ENCODE measurements at places on chromosomes 3 and 15.

DNA sequence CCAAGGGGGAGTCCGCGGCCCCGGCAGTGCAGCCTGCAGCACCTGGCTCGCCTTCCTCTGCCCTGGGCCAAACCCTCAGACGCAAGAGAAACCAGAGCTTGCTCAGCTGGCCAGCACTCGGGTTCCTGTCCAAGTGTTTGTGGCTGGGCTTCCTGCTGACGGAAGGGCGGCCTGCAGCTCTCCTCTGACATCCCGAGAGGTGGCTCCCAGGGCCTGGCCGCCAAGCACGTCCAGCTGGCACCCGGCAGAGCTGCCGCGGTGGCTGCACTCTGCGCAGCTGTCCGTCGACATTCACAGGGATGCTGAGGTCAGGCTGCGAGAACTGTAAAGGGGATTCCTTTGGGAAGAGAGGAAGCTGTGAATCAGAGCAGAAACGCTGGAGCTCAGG, 85.6 kb downstream of the CPN2 start:
- DNase-seq, result no peak

- no peak for DNase-seq
Observed at GRCh38 chr15:70799667-70800450, 36.5 kb upstream of the UACA start.

GRCh38 chr3:56742887-56743286, 58.9 kb downstream of the ARHGEF3 start:
- DNase-seq, result no peak

- DNase-seq, result no peak
Observed at GRCh38 chr3:172119266-172119969, 80.0 kb downstream of the FNDC3B start.

DNA sequence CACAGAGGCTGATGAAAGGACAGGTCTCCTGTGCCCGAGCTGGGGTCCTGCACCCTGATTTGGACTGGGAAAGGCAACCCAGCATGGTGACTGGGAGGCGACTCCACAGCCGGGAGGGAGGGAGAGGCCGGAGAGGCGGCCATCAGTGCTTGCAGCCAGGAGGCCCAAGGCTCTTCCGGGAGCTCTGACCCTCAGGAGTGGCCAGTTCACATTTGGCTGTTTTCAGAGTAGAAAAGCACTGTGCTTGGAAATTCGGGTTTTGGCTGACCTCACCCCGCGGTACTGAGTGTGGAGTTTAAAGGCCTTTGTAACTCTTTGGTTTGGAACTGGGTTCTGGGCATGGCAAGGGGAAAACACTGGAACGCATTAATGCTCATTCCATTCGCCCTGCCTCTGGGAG, 31.9 kb downstream of the SMAD6 start:
- no peak for DNase-seq

GRCh38 chr3:41430886-41431285, 231.6 kb downstream of the CTNNB1 start:
- DNase-seq, result no peak

DNA sequence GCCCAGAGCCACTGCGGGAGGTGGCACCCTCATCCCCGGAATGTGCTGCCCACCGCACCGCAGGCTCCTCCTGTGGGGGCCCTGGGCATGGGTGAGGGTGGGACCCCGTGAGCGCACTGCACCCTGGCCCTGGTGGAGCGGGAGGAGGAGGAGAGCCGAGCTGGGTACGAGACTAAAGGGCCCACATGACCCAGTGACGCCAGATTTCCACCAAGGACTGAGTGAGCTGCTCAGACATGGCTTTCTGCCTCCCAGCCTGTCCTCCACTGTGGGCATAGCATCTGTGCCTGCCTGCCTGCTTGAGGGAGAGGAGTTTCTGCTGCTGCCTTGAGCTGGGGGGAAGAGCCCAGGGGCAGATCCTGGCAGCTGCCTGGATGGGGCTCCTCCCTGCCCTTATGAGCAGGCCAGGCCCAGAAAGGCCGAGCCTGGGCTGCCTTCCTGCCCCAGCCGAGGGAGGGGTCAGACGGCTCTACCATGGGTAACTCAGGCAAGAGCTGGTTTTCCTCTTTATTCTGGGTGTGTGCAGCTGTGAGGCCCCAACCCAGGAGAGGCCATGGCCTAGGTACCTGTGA, 88.4 kb downstream of the VGLL4 start:
- no peak for DNase-seq

DNA sequence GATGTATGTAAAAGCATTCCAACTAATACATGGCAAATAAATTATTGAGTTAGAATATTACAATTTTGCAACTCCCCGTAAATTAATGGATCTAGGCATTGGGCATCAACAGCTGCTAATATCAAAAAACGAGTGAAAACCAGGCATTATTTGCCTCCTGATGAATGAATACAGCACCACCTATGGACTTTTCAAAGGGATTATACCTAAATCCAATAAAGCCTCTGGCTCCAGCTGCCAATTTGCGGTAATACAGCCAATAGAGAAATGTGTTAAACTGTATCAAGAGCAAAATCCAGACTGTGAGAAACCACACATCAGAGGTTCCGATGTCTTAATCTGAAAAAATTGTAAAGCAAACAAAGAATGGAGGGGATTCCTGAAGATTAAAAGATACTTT, 16.3 kb upstream of the A4GNT start:
- DNase-seq, result no peak

DNA sequence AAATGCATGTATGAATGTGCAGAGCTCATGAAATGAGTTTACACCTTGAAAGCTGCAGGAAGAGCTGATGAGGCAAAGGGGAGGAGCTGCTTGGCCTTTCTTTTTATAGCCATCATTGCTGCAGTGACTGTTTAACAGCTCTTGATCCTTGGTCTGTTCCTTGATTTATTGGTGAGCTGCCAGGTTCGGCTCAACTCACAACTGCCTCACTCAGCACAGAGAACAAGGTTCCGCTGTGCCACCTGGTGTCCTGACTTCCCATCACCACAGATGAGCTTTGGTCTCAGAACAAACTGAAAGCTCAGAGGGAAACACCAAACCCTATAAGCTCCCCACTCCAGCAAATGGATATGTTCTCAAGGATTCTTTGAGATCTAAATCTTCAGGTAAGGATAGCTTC, 626.1 kb downstream of the MAGI1 start:
- DNase-seq, result no peak

DNA sequence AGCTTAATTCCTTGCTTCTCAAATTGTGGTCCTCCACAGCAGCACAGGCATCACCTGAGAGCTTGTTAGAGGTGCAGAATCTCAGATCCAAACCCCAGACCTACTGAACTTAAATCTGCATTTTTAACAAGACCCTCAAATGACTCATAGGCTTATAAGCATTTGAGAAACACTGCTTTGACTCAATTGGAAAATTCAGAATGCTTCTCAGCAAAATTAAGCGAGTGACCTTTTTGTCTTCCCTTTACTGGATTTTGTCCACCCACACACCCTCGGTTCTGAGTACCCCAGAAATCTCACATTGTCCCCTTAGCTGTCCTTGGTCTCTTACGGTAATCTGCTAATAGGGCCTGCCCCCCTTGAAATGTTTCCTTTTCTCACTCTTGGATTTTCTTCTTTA, 17.9 kb downstream of the CD80 start:
- DNase-seq, result no peak

GRCh38 chr15:82943176-82943575, 9.3 kb downstream of the HOMER2 start:
- no peak for DNase-seq

DNA sequence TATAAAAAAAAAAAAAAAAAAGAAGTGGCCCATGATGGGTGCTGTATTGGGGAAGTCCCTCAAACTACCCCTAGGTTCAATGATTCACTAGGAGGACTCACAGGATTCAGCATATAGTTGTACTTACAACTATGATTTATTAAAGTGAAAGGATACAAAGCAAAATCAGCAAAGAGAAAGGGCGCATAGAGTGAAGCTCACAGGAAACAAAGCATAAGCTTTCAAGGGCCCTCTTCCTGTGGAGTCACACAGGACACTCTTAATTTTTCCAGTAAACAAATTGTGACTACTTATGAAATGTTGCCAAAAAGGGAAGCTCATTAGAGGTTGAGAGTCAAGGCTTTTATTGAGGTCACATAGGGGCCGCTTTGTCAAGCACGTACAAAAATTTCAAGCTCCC, 153.7 kb upstream of the GAP43 start:
- DNase-seq, result no peak

DNA sequence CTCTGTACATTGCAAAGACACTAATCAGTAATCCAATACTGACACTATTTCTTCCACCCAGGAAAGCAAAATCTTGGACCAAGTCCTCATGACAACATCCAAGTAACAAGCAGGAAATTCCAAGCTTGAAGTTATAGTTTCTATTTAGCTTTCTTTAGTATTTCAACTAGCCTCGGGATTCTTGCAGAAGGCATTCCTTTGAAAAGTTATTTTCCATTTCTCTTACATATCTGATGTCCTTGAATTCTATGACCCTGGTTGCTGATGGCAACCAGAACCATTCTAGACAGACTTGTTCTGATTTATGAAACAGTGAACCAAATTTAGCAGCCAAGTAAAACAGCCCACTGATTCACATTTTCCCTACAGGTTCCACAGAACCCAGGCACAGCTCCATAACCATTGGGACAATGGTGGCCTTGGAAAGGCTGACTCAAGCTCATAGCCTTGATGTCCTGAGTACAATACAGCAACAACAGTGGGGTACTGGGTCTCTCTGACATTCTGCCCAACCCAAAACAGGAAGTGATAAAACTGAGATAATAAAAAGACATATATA, 26.5 kb downstream of the P3H2 start:
- no peak for DNase-seq

DNA sequence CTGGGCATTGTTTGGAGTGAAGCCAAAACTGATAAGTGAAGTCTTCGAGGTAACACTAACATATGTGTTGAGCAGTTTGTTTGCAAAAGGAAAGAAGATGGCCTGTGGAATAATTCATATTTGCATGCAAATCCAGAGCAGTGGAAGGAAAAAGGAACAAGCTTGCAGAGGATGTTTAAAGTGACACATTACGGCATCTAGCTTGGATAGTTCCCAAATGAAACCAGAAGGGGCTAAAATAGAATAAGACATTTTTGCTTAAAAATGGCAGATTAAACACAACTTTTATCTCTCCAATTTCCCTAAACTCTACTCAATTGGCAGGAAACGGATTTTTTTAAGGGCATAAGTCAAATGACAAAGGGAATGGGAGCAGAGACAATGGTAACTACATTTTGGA, 25.4 kb upstream of the RYK start:
- no peak for DNase-seq
